Peyer's patch (tissue), 4 donors: ENCODE measurements at places on chromosomes 3 and 15.
A peak's percentile ranks its signal among the peaks of the same experiment; 100 is the strongest.

GRCh38 chr15:54564166-54564565 is 585.9 kb downstream of the UNC13C start:
- no peak for DNase-seq

- DNase-seq, result no peak
Observed at GRCh38 chr15:70617076-70617910, 146.1 kb downstream of the UACA start.

DNA sequence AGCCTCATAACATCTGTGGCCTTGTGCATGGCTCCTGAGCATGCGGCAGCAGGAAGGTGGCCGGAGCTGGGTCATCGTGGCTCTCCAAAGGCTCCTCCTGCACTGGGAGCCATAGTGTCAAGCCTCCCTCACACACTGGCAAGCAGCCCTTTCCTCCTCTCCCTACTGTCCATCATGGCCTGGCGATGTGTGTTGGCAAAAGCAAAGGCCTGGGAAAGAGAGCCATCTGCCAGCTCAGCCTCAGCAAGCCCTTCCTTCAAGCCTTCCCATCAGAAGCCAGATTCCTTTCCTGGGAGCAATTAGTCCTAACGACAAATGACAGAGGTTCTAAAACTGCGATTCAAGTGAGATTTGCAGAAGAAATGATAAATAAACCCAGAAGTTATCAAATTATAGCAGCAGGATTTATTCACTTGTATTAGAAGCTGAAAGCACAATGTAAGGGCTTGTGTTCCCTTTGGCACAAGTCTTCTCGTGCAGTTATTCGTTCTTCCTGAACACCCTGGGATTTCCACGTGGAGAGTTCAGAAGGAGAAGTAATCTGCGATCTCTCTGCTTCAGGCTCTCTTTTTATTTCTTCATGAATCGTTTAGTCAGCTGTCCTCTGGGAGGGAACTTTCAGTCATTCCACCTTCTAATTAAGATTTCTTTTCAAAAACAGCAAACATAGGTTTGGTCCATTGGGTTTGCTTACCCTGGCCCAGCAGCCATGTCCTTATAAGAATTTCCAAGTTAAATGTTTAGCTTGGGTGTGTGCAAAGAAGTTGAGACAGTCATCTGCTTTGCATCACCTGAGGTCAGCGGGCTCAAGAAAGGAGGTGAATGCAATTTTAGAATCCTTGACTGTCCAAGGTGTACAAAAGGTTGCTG is 110.3 kb upstream of the TMC3 start:
- no peak for DNase-seq

DNA sequence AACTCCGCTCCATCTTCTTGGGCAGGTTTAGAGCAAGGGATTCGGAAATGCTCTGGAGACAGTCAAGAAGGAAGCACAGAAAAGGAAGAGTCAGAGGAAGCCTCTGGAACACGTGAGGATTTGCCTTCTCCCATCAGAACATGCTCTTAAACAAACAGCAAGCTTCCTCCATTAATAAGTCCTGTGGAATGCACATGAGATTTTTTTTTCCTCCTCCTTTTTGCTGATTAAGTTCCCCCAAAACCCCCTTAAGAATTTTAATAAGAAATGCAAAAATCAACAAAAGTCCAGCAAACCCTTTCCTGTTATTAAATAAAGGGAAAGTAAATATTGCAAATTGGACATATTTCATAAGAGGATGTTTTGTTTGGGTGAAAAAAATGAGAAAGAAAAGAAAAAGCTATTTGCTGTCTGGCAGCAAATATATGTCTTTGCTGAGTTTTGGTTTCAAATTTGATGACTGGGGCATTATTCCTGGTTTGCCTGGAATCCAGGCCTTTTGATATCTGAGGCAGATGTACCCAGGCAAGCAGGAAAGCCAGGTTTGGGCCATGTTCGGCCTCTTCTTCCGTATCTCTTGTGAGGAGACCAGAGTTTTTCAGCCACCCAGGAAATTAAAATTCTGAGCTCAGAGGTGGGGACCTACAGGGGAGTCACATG is 7.9 kb upstream of the TSEN2 start:
- DNase-seq, result no peak

DNA sequence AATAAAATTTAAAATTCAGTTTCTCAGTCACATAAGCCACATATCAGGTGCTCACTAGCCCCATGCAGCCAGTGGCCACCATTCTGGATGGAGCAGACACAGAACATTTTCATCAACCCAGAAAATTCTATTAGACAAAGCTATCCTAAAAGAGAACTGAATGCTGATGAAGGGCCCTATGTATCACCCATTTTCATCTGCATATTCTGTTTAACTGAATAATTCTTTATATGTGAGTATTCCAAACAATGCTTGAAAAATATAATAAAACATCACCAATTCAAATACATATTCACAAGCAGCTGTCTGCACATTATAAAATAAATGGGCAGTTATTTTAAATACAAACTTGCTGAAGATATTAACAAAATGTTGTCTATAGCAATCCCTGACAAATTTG is 14.2 kb upstream of the CFAP44 start:
- no peak for DNase-seq

GRCh38 chr3:169227911-169228310 is 435.6 kb downstream of the MECOM start:
- no peak for DNase-seq

DNA sequence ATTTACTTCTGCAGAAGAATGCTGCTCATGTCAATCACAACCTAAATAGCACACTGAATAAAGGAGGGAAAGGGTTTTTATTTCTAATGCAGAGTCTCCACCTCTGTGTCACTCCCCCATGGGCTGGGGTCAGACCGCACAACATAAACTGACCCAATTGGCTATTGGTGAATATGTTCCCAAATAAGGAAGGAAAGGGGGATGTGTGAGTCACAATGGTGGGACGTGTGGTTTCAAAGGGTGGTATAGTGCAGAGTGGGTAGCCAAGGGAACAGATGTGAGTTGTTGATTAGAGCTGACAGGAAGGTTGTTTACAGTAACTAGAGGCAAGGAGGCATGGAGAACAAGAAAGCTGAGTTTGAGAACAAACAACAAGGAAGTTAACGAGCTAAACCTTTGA is 491.8 kb downstream of the ZPLD1 start:
- DNase-seq, result no peak

DNA sequence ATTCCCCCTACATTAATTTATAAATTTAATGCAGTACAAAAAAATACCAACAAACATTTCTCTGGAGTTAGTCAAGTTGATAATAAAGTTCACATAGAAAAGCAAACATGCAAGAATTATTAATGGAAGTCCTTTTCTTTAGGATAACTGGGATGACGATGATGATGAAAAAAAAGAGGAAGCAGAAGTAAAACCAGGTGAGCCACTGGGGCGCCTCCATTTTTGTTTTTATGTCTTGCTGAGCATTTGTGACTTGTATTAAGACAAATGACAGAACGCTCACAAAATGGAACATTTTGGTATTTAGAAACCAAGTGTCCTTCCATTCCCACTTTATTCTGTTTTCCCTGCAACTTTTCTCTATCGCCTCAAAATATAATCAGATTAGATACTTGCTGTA is 13.8 kb downstream of the EIF3J start:
- peak; percentile 33 for DNase-seq

- DNase-seq, result no peak
Observed at GRCh38 chr3:50203113-50203808, 1.8 kb upstream of the SLC38A3 start.

- DNase-seq, result no peak
Observed at GRCh38 chr3:172328282-172328681, 120.0 kb downstream of the GHSR start.

DNA sequence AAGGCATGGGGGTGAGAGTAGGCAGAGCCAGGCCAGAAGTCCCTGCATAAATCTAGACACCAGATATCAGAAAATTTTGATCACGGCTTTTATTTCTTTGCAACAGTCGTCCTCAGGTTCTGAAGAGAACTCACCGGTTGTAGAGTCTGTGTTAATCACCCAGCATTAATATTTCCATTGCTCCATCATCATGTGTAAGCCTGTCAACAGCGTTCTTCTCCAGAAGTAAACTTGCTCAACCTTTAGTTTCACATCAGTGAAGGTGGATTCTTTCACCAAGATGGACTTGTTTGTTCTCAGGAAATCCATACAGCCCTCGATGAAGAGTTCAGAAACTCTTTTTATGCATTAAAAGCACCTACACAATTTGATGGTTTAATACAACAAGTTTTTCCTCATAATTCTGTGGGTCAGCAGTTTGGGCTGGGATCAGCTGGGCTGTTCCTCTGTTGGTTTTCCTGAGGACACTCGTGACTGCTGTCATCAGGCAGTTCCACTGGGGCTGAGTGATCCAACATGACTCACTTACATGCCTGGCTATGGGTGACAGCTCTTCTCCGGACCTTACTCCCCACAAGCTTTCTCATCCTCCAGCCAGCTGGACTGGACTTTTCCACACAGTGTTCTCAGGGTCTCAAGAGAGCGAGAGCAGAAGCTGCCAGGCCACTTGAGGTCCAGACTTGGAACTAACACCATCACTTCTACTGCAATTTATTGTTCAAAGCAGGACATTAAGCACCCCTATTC is 303.4 kb downstream of the ZNF621 start:
- DNase-seq, result no peak

GRCh38 chr3:57918123-57918837 is 89.9 kb upstream of the FLNB start:
- no peak for DNase-seq

DNA sequence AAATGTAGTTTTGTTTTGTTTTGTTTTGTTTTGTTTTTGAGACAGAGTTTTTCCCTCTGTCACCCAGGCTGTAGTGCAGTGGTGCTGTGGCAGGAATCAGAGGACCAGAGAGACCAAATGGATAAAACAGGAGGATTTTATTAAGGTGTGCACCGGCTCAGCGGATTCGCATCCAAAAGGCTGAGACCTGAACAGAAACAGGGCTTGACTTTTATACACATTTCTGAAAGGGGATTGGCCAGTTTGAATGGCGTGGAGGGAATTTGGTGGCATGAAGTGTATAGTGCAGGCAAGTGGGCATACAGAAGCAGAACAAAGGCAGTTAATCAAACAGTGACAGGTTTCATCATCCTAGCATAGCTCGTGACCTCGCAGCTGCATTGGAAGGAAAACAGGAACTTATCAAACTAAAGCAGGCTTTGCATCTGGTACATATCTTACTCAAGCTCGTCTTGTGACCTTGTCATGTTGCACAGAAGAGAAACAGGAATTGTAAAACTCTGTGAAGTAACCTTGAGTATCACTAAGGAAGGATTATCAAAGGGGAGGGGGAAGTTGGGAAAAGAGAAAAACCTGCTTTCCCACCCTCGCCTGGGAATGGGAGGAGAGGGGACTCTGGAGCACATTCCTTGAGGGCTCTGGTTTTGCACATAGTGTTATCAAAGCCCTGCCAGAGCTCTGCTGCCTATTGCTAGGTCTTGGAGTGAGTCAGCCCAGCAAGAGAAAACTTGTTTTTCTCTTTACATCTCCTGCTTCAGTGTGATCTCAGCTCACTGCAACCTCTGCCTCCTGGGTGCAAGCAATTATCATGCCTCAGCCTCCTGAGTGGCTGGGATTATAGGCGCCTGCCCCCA is 38.5 kb downstream of the C3orf62 start:
- no peak for DNase-seq

- no peak for DNase-seq
Observed at GRCh38 chr3:181929501-181929900, 217.8 kb downstream of the SOX2 start.

- DNase-seq, result no peak
Observed at GRCh38 chr15:65827065-65827464, 35.0 kb upstream of the DENND4A start.

- DNase-seq, result peak; percentile 79
Observed at GRCh38 chr3:66394019-66394752, 106.6 kb downstream of the LRIG1 start.

GRCh38 chr15:36545467-36545992 is 33.9 kb upstream of the CDIN1 start:
- no peak for DNase-seq

- DNase-seq, result no peak
Observed at GRCh38 chr3:28903171-28903601, 377.7 kb upstream of the RBMS3 start.

DNA sequence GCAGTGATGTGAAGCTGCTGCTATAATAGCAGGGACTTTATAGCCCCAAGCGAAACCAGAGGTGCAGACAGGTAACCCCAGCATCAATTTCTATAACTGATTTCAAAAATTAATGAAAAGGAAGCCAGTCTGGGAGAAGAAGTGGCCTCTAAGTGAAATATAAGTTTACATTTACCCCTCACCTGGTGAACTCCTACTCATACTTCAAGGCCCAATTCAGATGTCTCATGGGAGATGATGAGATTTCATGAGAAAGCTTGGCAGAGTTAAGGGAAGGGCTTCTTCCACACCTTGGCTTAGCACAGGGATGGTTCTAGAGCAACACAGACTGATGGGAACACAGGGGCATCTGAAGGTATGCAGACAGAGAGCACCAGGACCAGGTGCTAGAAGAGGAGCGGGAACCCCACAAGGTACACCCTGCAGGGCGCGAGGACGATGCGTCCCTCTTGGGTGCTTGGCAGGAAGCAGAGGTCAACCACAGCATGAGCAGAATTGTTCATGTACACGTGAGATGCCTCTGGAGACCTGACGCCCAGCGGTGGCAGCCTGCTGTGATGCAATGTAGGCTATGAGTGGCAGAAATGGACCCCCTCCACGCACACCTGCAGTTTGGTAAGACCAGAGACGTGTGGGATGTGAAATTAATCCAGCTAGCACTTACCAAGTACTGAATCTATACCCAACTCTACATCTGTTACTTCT is 102.9 kb downstream of the SRGAP3 start:
- no peak for DNase-seq

GRCh38 chr15:74343797-74344127 is 23.7 kb downstream of the CYP11A1 start:
- DNase-seq, result no peak

DNA sequence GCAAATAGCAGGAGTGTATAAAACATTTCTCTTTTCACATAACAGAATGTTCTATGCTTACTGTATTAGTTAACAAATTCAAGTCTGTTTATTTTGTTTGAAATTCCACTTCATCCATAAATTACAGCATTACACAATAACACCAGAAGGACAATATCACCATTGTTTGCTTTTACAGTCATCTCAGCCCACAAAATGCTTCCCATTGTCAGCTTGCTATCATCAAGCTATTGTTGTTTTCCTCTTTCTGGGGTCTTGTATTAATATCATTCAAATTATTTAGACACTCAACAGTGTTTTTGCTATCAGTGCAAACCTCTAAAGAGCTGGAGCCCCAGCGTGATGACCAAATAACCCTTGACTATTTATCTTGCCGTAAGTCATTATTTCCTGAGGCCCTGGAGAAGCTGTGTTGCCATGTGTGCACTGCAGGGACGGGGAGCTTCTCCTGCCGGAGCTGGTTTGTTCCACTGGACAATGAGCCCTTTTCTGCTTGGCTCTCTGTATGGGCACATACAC is 1.1 kb downstream of the SAMMSON start:
- DNase-seq, result no peak

- DNase-seq, result no peak
Observed at GRCh38 chr15:76711351-76711827, 193.8 kb downstream of the SCAPER start.

GRCh38 chr15:69140306-69140705 is 20.1 kb upstream of the GLCE start:
- no peak for DNase-seq
